ENCODE measurements at places on chromosomes 4 and X.
A peak's percentile ranks its signal among the peaks of the same experiment; 100 is the strongest.

DNA sequence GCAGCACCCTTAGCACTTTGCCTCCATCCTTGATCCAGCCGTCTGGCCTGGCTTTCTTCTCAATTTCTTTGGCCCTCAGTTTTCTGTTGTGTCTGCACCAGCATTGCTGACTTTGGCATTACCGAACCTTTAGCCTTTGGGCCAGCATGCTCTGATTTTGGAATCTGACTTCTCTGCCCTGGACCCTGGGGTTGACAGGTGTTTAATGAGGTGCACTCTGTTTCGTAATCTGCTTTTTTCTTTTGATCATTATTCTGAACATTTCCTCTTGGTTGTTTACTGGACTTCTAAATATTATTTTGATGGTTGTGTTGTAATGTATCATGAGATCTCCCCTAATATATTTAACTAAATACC, 71.5 kb upstream of the ENPP6 start:
- no peak for DNase-seq

GRCh38 chr4:1579901-1580691, 104.0 kb downstream of the FAM53A start:
- DNase-seq, result peak; percentile 95

- DNase-seq, result no peak
Observed at GRCh38 chrX:95893636-95894035, 791.0 kb upstream of the DIAPH2 start.

DNA sequence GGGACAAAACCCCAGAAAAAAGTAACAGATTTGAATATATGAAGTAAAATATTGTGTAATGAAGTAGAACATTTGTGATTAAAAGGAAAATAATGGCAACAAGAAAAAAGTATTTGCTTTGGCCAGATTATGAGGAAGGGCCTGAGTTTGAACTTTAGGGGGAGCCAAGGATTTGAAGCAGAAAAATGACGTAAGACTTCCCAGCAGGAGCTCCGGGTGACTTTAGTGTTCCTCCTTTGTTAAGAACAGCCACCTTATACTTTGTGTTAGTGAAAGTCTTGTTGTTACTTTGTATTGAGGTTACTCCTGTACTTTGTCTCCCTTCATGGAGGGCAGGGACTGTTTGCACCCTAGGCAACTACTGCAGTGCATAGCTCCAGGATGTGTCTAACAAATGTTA, 41.1 kb downstream of the DCUN1D4 start:
- DNase-seq, result no peak

DNA sequence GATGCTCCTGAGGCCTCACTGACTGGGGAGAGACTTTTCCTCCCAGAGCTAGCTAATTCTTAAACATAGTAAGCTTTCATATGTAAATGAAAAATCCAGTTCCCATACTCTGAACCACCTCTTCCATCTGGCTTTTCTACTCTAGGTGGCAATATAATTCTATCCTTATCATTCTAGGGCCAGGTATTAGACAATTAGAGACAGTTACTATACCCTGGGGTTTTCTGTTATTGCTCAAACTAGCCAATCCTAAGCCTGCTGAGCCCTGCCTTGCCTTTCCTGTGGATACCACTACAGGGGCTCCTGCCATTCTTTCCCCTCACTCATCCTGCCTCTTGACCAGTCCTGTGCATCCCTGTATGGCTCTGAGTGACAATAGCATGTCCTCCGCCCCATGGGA, 552.0 kb downstream of the STIM2 start:
- DNase-seq, result no peak

- DNase-seq, result no peak
Observed at GRCh38 chr4:83870328-83870950, 334.5 kb downstream of the GPAT3 start.

DNA sequence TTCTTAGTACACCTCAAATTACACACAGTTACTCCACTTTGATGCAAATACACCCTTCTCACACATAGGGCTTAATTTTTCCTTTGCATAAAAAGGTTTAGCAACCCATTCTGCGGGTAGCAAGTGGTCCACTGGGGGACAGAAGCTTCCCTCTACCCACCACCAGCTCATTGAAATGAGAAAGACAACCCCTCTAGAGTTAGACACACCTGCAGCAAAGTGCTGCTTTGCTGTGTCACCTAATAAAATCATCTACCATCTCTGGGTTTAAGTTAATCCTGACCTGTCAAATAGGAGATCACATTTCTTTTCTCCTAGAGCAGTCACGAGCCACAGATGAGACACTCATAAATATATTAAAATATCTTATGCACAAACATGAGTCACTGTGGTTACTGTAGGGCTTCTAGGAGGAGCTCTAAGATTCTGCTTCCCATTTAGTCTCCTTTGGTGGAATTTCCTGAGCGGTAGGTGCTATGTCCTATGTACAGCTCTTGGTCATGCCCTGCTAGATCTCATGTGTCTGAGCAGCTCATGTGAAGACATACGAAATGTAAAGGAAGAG, 11.9 kb downstream of the BMX start:
- no peak for DNase-seq

GRCh38 chr4:47945930-47946726, 31.7 kb upstream of the NFXL1 start:
- DNase-seq, result no peak

- DNase-seq, result no peak
Observed at GRCh38 chrX:123860983-123861382, 1.1 kb downstream of the XIAP start.

DNA sequence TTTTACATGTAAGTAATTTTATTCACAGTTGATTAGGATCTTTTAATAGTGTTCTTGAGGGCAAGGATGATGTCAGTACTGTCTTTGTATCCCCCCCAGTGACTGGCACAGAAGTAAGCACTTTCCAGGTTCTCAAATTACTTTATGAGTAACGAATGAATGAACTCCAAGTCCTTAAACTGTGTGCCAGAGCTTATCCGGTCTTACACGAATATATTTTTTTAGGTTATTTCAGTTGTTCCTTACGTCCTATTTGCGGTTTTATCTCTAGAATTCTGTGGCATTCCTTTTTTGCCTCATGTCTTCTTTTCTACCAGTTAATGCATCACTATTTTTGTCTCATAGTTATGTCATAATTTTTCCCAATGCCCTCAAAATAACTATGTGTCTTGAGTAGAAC, 106.9 kb upstream of the MID1IP1 start:
- no peak for DNase-seq

GRCh38 chr4:98662626-98663225, 4.3 kb upstream of the TSPAN5 start:
- peak; percentile 58 for DNase-seq

DNA sequence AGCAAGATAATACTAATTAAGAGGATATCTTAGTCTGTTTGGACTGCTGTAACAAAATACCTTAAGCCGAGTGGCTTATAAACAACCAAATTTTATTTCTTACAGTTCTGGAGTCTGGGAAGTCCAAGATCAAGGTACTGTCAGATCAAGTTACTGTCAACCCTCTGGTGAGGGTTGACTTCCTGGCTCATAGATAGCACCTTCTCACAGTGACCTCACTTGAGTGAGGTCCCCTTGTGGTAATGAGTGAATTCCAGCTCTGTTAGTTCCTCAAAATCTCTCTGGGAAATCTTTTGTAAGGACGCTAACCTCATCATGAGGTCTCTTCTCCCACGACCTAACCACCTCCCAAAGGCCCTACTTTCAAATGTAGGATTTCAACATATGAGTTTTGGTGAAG, 36.9 kb upstream of the ADGRA3 start:
- DNase-seq, result no peak

Measured in T-cell (primary cell).